ENCODE measurements at places on chromosomes 16 and 17.

GRCh38 chr16:84973776-84974523, 37.4 kb downstream of the ZDHHC7 start:
- H3K4me3 ChIP-seq = no peak overlapping the region
- no peak overlapping the region for H3K27ac ChIP-seq
- H3K4me1 ChIP-seq = peaks cover 22% of the 10 kb centered on the region
- no peaks in the 10 kb centered on the region for H3K27me3 ChIP-seq
- no peak for DNase-seq

DNA sequence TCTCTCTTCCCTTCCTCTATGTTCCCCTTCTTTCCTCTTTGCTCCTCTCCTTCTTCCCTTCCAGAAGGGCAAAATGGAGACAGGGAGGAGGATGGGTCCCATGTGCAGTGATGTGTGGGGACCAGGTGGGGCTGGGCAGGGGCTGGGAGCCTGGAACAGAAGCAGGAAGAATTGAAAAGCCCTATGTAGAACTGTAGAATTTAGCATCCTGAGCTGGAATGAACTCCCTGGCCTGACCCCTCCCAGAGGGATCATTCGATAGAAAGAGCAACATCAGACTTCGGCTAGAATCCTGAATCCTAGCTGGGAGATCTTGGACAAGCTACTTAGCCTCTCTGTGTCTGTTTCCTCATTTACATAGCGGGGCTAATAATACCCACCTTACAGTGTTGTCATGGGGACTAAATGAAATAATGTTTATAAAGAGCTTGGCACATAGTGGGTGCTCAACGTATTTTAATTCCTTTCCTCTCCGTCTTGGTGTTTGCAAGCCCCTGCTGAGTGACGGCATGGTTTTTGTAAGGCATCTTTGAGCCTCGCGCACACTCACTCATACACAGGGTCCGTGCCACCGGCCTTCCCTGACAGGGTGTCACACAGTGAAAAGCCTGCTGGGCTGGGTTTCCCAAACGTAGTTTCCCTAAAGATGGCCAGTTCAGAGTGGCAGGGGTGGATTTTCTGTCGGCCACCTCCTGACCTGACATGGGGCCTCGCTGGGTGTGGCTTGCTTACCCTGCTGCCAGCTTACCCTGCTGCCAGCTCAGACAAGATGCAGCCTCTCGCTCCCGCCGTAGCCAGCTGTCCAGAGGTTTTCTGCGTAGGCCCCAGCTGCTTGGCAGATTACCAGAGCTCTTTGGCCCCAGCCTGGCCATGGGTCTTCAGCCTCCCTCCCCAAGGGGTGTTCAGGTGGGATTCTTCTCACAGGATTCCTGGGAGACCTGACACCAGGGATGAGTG, 6.1 kb upstream of the ARHGAP23 start:
- no peak overlapping the region for H3K27ac ChIP-seq
- no peak for DNase-seq
- H3K36me3 ChIP-seq = no peaks in the 10 kb centered on the region

GRCh38 chr17:29036584-29036983, 6.4 kb upstream of the PIPOX start:
- H3K36me3 ChIP-seq = no peaks in the 10 kb centered on the region
- H3K27me3 ChIP-seq = peaks cover 5% of the 10 kb centered on the region
- no peak for DNase-seq
- H3K4me1 ChIP-seq = no peaks in the 10 kb centered on the region
- no peak overlapping the region for H3K4me3 ChIP-seq
- no peak overlapping the region for H3K27ac ChIP-seq

DNA sequence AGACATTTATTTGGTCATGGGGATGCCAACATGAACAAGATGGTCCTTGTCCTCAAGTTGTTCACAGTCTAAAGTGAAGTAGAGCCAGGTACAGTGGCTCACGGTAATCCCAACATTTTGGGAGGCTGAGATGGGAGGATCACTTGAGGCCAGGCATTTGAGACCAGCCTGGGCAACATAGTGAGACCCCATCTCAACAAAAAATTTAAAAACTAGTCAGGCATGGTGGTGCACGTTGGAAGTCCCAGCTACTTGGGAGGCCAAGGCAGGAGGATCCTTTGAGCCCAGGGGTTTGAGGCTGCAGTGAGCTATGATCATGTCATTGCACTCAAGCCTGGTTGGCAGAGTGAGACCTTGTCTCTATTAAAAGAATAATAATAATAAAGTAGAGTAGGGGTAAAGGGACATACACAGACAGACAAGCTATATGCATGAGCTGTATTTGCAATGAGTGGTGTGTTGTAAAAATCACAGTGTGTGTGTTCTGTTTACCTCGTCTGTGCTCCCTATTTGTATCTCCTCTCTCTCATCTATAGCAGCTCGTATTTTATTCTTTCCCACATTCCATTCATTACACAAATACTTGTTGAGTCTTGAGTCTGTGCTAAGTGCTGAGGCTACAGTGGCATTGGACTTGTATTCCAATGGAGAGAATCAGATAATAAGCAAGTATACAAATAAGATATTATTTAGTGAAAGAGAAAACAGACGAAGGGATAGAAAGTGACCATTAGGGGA, 73.9 kb upstream of the DHX40 start:
- H3K27me3 ChIP-seq = no peaks in the 10 kb centered on the region
- DNase-seq = peak; percentile 76
- H3K4me3 ChIP-seq = no peak overlapping the region
- no peaks in the 10 kb centered on the region for H3K36me3 ChIP-seq
- no peak overlapping the region for H3K27ac ChIP-seq
- peaks cover 4% of the 10 kb centered on the region for H3K4me1 ChIP-seq

- no peaks in the 10 kb centered on the region for H3K36me3 ChIP-seq
- no peak overlapping the region for H3K4me3 ChIP-seq
- no peaks in the 10 kb centered on the region for H3K27me3 ChIP-seq
- no peak for DNase-seq
- H3K27ac ChIP-seq = no peak overlapping the region
Measured at GRCh38 chr17:65205655-65206054, 68.5 kb downstream of the RGS9 start.

DNA sequence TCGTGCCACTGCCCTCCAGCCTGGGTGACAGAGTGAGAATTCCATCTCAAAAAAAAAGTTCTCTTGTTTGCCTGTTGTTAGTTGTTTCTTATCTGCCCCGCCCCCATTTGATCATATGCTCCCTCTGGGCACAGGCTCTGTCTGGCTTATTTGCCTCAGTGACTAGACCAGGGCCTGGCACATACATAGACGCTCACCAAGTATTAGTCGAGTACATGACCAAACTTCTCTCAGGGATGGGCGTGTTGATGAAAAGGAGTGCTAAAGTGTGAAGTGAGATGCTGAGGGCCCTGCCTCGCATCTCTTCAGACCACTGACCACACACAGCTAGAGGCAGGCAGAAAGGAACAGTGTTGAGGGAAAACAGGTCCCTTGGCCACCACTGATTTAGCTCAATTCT, 3.3 kb upstream of the HELZ start:
- no peaks in the 10 kb centered on the region for H3K36me3 ChIP-seq
- no peak overlapping the region for H3K27ac ChIP-seq
- DNase-seq = no peak
- no peaks in the 10 kb centered on the region for H3K27me3 ChIP-seq
- no peak overlapping the region for H3K4me3 ChIP-seq
- peaks cover 3% of the 10 kb centered on the region for H3K4me1 ChIP-seq

GRCh38 chr16:24568392-24568791, 29.0 kb downstream of the RBBP6 start:
- H3K36me3 ChIP-seq = peaks cover 20% of the 10 kb centered on the region
- H3K27ac ChIP-seq = no peak overlapping the region
- DNase-seq = no peak
- H3K27me3 ChIP-seq = no peaks in the 10 kb centered on the region
- no peak overlapping the region for H3K4me3 ChIP-seq

GRCh38 chr16:58105631-58106030, 23.6 kb downstream of the CFAP20 start:
- no peak for DNase-seq
- peaks cover 5% of the 10 kb centered on the region for H3K4me1 ChIP-seq
- no peaks in the 10 kb centered on the region for H3K36me3 ChIP-seq
- no peak overlapping the region for H3K27ac ChIP-seq
- no peak overlapping the region for H3K4me3 ChIP-seq
- H3K27me3 ChIP-seq = no peaks in the 10 kb centered on the region

DNA sequence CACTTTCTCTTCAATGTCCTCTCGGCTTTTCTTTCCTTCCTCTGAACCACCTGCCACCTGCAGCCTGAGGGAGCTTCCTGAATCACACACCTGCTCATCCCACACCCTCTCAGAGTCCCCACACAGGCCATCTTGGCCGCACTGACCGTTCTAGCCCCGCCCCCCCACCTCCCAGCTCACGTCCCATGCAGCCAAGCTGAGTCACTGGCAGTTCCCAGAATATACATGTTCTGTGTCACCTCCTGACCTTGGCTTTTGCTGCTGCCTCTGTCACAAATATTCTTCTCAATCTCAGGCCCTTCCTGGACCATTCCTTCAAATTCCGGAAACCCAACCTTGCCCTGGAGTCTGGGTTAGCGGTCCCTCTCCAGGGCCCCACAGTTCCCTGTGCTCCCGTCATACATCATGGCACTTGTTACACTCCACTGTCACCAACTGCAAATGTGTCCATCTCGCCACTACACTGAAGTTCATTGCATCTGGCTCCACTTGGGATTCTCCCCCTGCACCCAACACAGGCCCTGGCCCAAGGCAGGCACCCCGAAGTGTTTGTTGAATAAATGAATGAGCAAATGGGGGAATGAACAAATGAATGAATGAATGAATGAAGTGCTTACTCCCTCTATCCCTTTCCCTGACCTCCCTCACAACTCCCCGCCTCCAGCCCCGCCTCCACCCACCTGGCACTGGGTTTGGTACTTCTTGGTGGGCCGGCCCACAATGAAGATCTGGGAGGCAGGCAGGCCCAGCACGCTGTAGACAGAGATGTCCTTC, 12.8 kb downstream of the PIMREG start:
- H3K4me1 ChIP-seq = peaks cover 7% of the 10 kb centered on the region
- no peaks in the 10 kb centered on the region for H3K36me3 ChIP-seq
- no peak overlapping the region for H3K27ac ChIP-seq
- H3K4me3 ChIP-seq = no peak overlapping the region
- DNase-seq = peak; percentile 23
- H3K27me3 ChIP-seq = peaks cover 5% of the 10 kb centered on the region

DNA sequence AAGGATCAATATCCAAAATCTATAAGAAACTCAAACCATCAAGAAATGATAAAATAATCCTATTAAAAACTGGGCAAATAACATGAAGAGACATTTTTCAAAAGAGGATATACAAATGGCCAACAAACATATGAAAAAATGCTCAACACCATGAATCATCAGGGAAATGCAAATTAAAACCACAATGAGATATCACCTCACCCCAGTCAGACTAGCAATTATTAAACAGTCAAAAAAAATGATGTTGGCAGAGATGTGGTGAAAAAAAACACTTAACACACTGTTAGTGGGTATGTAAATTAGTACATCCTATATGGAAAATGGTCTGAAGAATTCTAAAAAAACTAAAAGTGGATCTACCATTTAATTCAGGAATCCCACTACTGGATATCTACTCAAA, 379.0 kb upstream of the SOX9 start:
- H3K4me3 ChIP-seq = no peak overlapping the region
- H3K27ac ChIP-seq = no peak overlapping the region
- DNase-seq = no peak
- H3K36me3 ChIP-seq = no peaks in the 10 kb centered on the region
- no peaks in the 10 kb centered on the region for H3K4me1 ChIP-seq

- DNase-seq = no peak
- H3K27me3 ChIP-seq = no peaks in the 10 kb centered on the region
- H3K27ac ChIP-seq = no peak overlapping the region
- H3K36me3 ChIP-seq = no peaks in the 10 kb centered on the region
- H3K4me1 ChIP-seq = no peaks in the 10 kb centered on the region
- H3K4me3 ChIP-seq = peak overlapping the region; percentile 30
Measured at GRCh38 chr16:83733301-83733700, 74.5 kb upstream of the HSBP1 start.

- H3K27me3 ChIP-seq = no peaks in the 10 kb centered on the region
- H3K27ac ChIP-seq = no peak overlapping the region
- no peak overlapping the region for H3K4me3 ChIP-seq
- no peak for DNase-seq
Measured at GRCh38 chr17:41178843-41179616, 1.0 kb upstream of the KRTAP4-2 start.

- H3K4me3 ChIP-seq = no peak overlapping the region
- H3K27ac ChIP-seq = no peak overlapping the region
- DNase-seq = peak; percentile 63
- H3K4me1 ChIP-seq = no peaks in the 10 kb centered on the region
Measured at GRCh38 chr17:30278032-30278431, 13.7 kb downstream of the BLMH start.

GRCh38 chr16:57578521-57579360, 36.3 kb downstream of the ADGRG5 start:
- H3K36me3 ChIP-seq = no peaks in the 10 kb centered on the region
- H3K27ac ChIP-seq = no peak overlapping the region
- no peak for DNase-seq
- no peak overlapping the region for H3K4me3 ChIP-seq
- peaks cover 4% of the 10 kb centered on the region for H3K4me1 ChIP-seq

- no peak for DNase-seq
- H3K27me3 ChIP-seq = no peaks in the 10 kb centered on the region
- no peak overlapping the region for H3K4me3 ChIP-seq
- H3K4me1 ChIP-seq = no peaks in the 10 kb centered on the region
Measured at GRCh38 chr16:51655249-51655648, 504.2 kb upstream of the SALL1 start.

DNA sequence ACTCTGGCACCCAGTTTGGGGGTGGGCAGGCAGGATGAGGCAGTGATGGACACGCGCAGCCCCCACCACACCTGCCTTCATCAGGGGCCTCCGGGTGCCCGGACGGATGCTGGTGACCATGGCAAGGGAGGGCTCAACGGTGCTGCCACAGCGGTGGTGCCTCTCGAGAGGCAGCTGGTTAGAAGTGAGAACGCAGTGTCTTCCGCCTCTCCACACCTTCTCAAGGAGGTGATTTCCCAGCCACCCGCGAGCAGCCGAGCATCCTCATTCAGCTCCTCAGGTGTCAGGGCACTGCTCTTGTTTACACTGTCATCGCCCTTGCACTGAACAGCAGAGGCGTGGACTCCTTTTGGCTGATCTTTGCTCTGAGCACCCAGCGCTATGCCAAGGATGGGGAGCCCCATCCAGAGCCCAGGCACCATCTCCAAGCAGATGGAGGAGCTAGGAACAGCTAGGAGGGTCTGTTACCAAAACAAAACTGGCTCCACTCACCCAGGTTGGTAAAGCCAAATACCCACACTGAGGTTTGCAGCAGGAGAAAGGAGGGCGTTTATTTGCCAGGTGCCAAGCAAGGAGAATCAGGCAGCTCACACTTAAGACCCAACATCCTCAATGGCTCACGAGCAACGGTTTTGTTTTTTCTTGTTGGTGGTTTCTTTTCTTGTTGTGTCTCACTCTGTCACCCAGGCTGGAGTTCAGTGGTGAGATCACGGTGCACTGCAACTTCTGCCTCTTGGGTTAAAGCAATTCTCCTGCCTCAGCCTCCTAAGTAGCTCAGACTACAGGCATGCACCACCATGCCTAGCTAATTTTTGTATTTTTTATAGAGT, 174.3 kb upstream of the TNRC6C start:
- no peak for DNase-seq
- no peak overlapping the region for H3K27ac ChIP-seq
- H3K36me3 ChIP-seq = no peaks in the 10 kb centered on the region
- no peaks in the 10 kb centered on the region for H3K4me1 ChIP-seq
- H3K4me3 ChIP-seq = no peak overlapping the region
- peaks cover 23% of the 10 kb centered on the region for H3K27me3 ChIP-seq

- no peaks in the 10 kb centered on the region for H3K36me3 ChIP-seq
- peak; percentile 29 for DNase-seq
- peaks cover 5% of the 10 kb centered on the region for H3K4me1 ChIP-seq
- no peaks in the 10 kb centered on the region for H3K27me3 ChIP-seq
Measured at GRCh38 chr17:27807567-27808470, 7.5 kb upstream of the NOS2 start.

GRCh38 chr16:13835387-13835786, 84.6 kb upstream of the ERCC4 start:
- no peaks in the 10 kb centered on the region for H3K27me3 ChIP-seq
- no peak overlapping the region for H3K4me3 ChIP-seq
- DNase-seq = no peak
- no peaks in the 10 kb centered on the region for H3K4me1 ChIP-seq
- no peaks in the 10 kb centered on the region for H3K36me3 ChIP-seq
